Right ventricle myocardium inferior (tissue), 1 donor: ENCODE measurements at places on chromosomes 5 and 9. TPM values are rescaled to one million over a fixed set of nuclear protein-coding genes. Genes with fewer than 3 reads are reported as not detected.

KIAA1191 gene
- total RNA-seq, result 76.0 TPM

GRCh38 chr5:74927336-74927735, 61.1 kb upstream of the FAM169A start:
- DNase-seq, result no peak

- DNase-seq, result no peak
These were observed 365.1 kb downstream of the ENC1 start for GRCh38 chr5:74275171-74275992.

DNA sequence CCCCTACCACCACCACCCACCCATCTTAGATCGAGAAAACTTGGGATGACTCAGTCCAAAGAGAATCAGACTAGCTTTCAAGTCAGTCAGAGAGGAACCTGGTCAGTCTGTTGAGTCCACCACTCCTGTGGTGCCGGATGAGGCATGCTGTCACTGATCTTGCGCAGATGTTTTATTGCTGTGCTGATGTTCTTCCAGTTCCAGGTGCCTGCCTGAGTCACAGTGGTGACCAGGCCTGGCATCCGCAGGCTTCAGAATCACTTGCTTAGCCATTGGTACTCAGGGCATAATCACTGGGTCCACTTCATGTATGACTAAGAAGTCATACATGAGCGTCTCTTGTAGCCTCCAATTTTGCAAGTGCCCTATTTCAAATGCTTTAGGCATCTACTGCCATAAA, 114.1 kb downstream of the MUSK start:
- DNase-seq, result no peak

PIP5KL1 gene
- total RNA-seq, result not detected

GGTA1 gene
- 27.9 TPM for total RNA-seq

RNF44 gene
- total RNA-seq, result 25.5 TPM

- no peak for DNase-seq
These were observed 66.8 kb downstream of the THBS4 start for GRCh38 chr5:80101993-80102392.

DNA sequence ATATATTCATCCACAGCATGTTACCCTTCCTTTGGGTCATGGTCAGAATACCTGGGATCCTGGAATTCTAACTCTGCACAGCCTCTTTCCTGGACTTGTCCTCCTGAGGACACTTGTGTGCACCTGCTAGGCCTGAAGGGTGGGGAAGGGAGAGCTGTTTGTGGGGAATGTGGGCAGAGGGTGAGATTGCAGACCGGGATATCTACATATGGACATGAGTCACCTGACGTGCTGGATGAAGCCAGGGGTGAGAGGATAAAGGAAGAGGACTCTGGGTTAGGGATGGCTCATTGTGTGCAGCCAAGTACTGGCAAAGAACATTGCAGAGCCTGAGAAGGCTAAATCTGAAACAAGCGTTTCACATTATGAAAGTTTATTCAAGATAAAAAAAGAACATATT, 241.4 kb upstream of the RPS23 start:
- DNase-seq, result no peak

- peak; percentile 56 for DNase-seq
These were observed 9.5 kb upstream of the QSOX2 start for GRCh38 chr9:136255166-136255538.

- DNase-seq, result no peak
These were observed 240.2 kb upstream of the GLRA1 start for GRCh38 chr5:152164860-152165259.

- no peak for DNase-seq
These were observed 18.7 kb downstream of the NOTCH1 start for GRCh38 chr9:136527131-136527530.
